Mesenteric fat pad (tissue), 1 donor: ENCODE measurements at places on chromosomes 3 and 15. TPM values are rescaled to one million over a fixed set of nuclear protein-coding genes. Genes with fewer than 3 reads are reported as not detected.

Gene RBPMS2
- 24.5 TPM for total RNA-seq

Gene TARS3
- total RNA-seq: 8.8 TPM

Gene C2CD4A
- not detected for total RNA-seq

Gene IL17RC
- 28.8 TPM for total RNA-seq

- DNase-seq: no peak
Measured at GRCh38 chr15:78434134-78434533, 3.9 kb upstream of the IREB2 start.

DNA sequence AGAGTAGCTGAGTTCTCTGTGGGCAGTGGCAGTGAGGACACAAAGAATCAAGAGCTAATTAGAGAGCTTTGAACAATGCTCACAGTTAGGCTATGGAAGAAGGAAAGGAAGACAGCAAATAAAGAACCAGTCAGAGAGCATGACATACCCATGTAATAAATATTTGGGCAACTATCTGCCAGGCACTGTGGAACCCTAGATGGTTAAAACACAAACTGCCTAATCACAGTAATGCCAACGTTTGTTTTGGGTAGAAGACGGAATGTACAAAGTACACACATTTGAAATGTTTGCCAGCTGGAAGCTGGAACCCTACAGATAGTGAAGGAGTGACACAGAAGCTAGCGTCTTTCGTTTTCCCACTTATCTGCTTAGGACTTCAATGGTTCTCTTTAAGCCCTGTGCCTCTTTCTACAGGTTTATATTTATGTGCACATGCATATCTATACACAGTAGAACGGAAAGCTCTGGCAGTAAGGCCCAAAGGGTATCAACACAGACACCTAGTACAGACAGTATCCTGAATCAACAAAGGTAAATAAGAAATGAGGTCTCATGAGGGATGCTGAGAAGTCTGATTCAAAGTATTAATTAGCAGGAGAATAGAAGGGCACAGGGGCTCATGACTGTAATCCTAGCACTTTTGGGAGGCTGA lies 44.6 kb downstream of the ANKRD28 start:
- no peak for DNase-seq

DNA sequence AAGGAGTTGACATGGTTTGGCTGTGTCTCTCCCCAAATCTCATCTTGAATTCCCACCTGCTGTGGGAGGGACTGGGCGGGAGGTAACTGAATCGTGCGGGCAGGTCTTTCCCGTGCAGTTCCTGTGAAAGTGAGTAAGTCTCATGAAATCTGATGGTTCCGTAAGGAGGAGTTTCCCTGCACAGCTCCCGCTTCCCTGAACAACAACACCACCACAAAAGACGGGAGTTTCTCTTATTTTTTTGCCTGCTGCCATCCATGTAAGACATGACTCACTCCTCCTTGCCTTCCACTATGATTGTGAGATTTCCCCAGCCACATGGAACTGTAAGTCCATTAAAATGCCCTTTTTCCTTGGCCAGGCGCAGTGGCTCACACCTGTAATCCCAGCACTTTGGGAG lies 22.7 kb downstream of the XXYLT1 start:
- peak; percentile 37 for DNase-seq

- DNase-seq: no peak
Measured at GRCh38 chr3:99909714-99910495, 92.2 kb downstream of the CMSS1 start.
